ENCODE measurements at places on chromosomes 6 and 20. TPM values are rescaled to one million over a fixed set of nuclear protein-coding genes. Genes with fewer than 3 reads are reported as not detected.

DNA sequence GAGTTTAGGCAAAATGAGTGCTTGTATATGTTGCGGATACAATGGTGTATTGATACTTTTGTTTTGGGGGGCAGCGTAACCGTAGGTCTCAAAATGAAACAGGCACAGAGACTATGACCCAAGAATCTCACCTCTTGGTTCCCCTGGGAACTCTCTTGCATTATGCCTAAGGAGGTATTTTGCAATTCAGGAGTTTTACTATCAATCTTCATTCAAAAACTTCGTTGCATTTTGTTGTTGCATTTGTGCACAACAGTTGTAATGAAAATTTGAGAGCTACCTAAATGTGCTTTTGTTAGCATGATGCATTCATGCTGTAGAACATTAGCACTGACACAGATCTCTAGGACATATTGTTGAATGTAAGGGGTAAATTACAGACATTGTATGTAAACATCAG is 18.2 kb downstream of the VTA1 start:
- DNase-seq: no peak
- no peak overlapping the region for H3K4me3 ChIP-seq
- H3K36me3 ChIP-seq: no peaks in the 10 kb centered on the region
- H3K27ac ChIP-seq: no peak overlapping the region

DNA sequence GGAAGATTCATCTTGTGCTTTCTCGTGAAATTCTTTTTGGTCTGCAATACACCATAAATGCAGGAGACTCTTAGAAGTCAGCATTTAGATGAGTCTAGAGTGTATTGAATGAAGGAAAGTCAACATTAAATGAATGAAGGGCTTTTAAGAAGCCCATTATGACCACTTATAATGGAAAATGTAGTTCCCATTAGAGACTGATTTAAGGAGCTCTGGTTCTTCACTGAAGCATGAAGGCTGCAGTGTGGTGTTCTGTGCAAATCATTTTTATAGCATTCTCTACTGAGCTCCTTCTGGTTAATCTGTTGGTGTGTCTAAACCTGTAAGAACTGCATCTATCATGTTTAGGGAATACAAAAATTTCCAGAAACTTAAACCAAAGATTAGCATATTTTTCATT is 19.7 kb downstream of the NCOA7 start:
- H3K27ac ChIP-seq: no peak overlapping the region
- peaks cover 9% of the 10 kb centered on the region for H3K36me3 ChIP-seq
- H3K4me3 ChIP-seq: no peak overlapping the region
- no peak for DNase-seq

ID4 gene
- 69.0 TPM for total RNA-seq

GRCh38 chr6:54018722-54019121 is 92.5 kb upstream of the MLIP start:
- no peak overlapping the region for H3K27ac ChIP-seq
- no peaks in the 10 kb centered on the region for H3K27me3 ChIP-seq
- no peak for DNase-seq
- H3K4me3 ChIP-seq: no peak overlapping the region
- H3K36me3 ChIP-seq: no peaks in the 10 kb centered on the region
- H3K4me1 ChIP-seq: no peaks in the 10 kb centered on the region

- no peak for DNase-seq
- no peaks in the 10 kb centered on the region for H3K4me1 ChIP-seq
- H3K36me3 ChIP-seq: no peaks in the 10 kb centered on the region
- H3K27me3 ChIP-seq: no peaks in the 10 kb centered on the region
- no peak overlapping the region for H3K27ac ChIP-seq
Observed at GRCh38 chr6:14281811-14282660, 164.5 kb downstream of the CD83 start.

TNF gene
- total RNA-seq: not detected

- no peaks in the 10 kb centered on the region for H3K36me3 ChIP-seq
- H3K27ac ChIP-seq: no peak overlapping the region
- H3K4me3 ChIP-seq: no peak overlapping the region
- no peaks in the 10 kb centered on the region for H3K27me3 ChIP-seq
- H3K4me1 ChIP-seq: peaks cover 4% of the 10 kb centered on the region
- no peak for DNase-seq
Observed at GRCh38 chr6:148465670-148466069, 123.0 kb downstream of the SASH1 start.

GRCh38 chr6:123715006-123715863 is 78.5 kb upstream of the TRDN start:
- DNase-seq: no peak
- H3K27ac ChIP-seq: no peak overlapping the region
- no peak overlapping the region for H3K4me3 ChIP-seq
- peaks cover 3% of the 10 kb centered on the region for H3K4me1 ChIP-seq
- H3K36me3 ChIP-seq: no peaks in the 10 kb centered on the region

GRCh38 chr6:105838171-105838570 is 248.0 kb upstream of the PRDM1 start:
- no peak overlapping the region for H3K27ac ChIP-seq
- H3K4me3 ChIP-seq: no peak overlapping the region
- H3K36me3 ChIP-seq: no peaks in the 10 kb centered on the region
- no peaks in the 10 kb centered on the region for H3K27me3 ChIP-seq

RBM12 gene
- total RNA-seq: 24.9 TPM

- no peak for DNase-seq
- H3K27ac ChIP-seq: no peak overlapping the region
- no peaks in the 10 kb centered on the region for H3K27me3 ChIP-seq
- H3K4me1 ChIP-seq: no peaks in the 10 kb centered on the region
- H3K36me3 ChIP-seq: no peaks in the 10 kb centered on the region
- no peak overlapping the region for H3K4me3 ChIP-seq
Observed at GRCh38 chr6:106677282-106677681, 47.9 kb downstream of the QRSL1 start.

- peaks cover 19% of the 10 kb centered on the region for H3K4me1 ChIP-seq
- H3K36me3 ChIP-seq: peaks cover 5% of the 10 kb centered on the region
- DNase-seq: no peak
Observed at GRCh38 chr20:49505518-49505917, 23.1 kb upstream of the KCNB1 start.

SAMD10 gene
- 3.3 TPM for total RNA-seq

SYNJ2 gene
- 4.6 TPM for total RNA-seq

DNA sequence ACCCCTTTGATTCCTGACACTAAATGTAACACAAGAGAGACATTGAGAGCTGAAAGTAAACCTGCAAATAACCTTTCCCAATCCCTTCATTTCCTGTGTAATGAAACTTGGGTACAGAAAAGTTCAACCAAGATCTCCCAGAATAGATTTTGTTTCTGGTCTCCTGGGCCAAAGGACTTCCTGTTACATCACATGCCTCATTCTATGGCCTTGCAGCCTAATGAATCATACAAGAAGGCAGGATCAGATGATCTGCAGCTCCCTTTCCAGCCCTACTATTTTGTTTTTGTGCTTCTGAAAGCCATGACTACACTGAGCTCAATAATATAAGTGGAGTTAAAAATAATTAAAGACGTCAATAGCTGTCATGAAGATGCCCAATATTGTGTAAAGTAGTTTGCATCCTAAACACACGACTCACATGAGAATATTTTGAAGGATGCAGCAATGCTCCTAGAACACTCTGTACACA is 73.4 kb upstream of the NOX3 start:
- H3K27ac ChIP-seq: peak overlapping the region; percentile 42
- H3K4me1 ChIP-seq: no peaks in the 10 kb centered on the region
- DNase-seq: no peak
- H3K27me3 ChIP-seq: no peaks in the 10 kb centered on the region
- no peaks in the 10 kb centered on the region for H3K36me3 ChIP-seq

- no peaks in the 10 kb centered on the region for H3K4me1 ChIP-seq
- DNase-seq: no peak
- H3K4me3 ChIP-seq: no peak overlapping the region
Observed at GRCh38 chr6:776528-776931, 83.6 kb upstream of the EXOC2 start.

- H3K4me3 ChIP-seq: no peak overlapping the region
- no peaks in the 10 kb centered on the region for H3K27me3 ChIP-seq
- DNase-seq: no peak
- H3K36me3 ChIP-seq: no peaks in the 10 kb centered on the region
Observed at GRCh38 chr6:69061066-69061465, 426.0 kb downstream of the ADGRB3 start.

DNA sequence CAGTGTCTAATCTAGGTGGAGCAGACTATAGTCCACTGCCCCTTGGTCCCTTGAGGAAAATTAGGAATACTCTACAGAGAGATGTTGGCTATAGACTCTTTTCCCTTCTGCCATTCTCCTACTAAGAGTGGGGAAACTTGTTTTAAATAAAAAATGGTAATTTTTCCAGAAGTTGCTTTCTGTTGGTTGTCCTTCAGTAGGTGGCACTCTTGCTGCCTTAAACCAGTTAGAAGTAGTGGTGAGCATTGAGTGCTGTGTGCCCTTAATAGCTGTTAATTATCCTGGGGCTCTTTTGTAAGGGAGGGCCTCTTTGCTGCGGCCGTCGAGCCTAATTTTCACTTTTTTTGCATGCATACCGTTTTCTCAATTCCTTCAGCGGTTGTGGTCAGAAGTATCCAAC is 2.8 kb downstream of the CMTR1 start:
- H3K4me1 ChIP-seq: peaks cover 33% of the 10 kb centered on the region
- H3K27me3 ChIP-seq: no peaks in the 10 kb centered on the region
- no peak overlapping the region for H3K4me3 ChIP-seq
- H3K36me3 ChIP-seq: no peaks in the 10 kb centered on the region
- no peak overlapping the region for H3K27ac ChIP-seq
- DNase-seq: no peak

DNA sequence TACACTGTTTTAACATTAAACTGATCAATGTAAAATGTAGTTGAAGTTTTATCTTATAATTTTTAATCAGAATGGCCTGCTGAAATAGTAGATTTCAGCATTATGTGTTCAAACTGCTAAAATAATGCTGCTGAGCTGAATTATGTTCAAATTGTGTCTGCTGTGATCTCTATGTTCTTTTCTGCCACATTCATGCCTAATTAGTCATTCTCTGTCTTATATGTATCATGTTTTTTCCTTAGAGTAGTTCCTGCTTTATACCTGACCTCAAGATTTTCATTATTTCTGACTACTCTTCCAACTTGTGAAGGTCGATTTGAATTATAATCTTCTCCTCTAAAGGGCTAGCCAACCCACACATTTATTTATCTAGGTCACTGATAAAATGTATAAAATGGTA is 476.7 kb upstream of the EPHA7 start:
- DNase-seq: no peak
- no peaks in the 10 kb centered on the region for H3K27me3 ChIP-seq
- no peak overlapping the region for H3K27ac ChIP-seq
- H3K4me3 ChIP-seq: no peak overlapping the region

All from tibial nerve (tissue), 4 donors.